Cardiac septum (tissue), 1 donor: ENCODE measurements at places on chromosomes 6 and 20. TPM values are rescaled to one million over a fixed set of nuclear protein-coding genes. Genes with fewer than 3 reads are reported as not detected.

ZNFX1 gene
- total RNA-seq = 24.0 TPM

FAM83C gene
- not detected for total RNA-seq

GMPR gene
- 71.0 TPM for total RNA-seq

MDN1 gene
- 21.1 TPM for total RNA-seq

DACT2 gene
- total RNA-seq = 0.48 TPM

SAMD3 gene
- 0.22 TPM for total RNA-seq

ECT2L gene
- 10.5 TPM for total RNA-seq

FHL5 gene
- 4.4 TPM for total RNA-seq

ZSCAN23 gene
- 1.6 TPM for total RNA-seq

OTOR gene
- total RNA-seq = not detected

RAET1E gene
- not detected for total RNA-seq

OR2J3 gene
- not detected for total RNA-seq

SALL4 gene
- 0.08 TPM for total RNA-seq

SCRT2 gene
- total RNA-seq = not detected

FOXA2 gene
- total RNA-seq = not detected

DNMT3B gene
- total RNA-seq = 0.62 TPM

BAG2 gene
- 16.9 TPM for total RNA-seq

TRMT11 gene
- total RNA-seq = 13.3 TPM

PBOV1 gene
- not detected for total RNA-seq

GPLD1 gene
- 0.81 TPM for total RNA-seq

TSPO2 gene
- total RNA-seq = not detected

CRIP3 gene
- total RNA-seq = 11.2 TPM

SNTA1 gene
- total RNA-seq = 167 TPM
